HCEC 1CT (cell line): ENCODE measurements at places on chromosomes 11 and 22.

- no peak for DNase-seq
These were observed 23.6 kb downstream of the LRRC74B start for GRCh38 chr22:21069375-21069774.

GRCh38 chr11:114440121-114440860 is 1.0 kb downstream of the REXO2 start:
- DNase-seq: peak; percentile 24

- DNase-seq: no peak
These were observed 108.3 kb upstream of the SYT13 start for GRCh38 chr11:45394294-45395085.

- DNase-seq: no peak
These were observed 994 bp downstream of the TAGLN start for GRCh38 chr11:117199916-117200812.

GRCh38 chr11:125559888-125560287 is 9.4 kb upstream of the EI24 start:
- DNase-seq: no peak

DNA sequence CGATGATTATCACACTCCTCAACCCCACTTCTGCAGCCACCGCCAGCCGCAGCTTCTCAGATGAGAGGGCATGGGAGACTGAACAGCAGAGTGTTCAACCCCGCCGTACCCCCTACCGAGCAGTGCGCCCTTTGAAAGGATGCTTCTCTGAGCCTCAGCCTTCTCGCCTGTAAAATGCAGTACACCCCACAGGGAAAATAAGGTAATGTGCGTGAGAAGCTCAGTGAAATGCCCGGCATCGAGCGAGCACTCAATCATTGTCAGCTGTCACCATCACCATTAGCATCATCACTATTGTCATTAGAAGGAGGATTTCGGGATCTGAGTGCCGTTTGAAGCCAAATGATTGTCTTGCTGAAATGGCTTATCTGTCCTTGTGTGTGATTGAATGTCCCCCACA is 13.6 kb downstream of the TRIM29 start:
- no peak for DNase-seq

DNA sequence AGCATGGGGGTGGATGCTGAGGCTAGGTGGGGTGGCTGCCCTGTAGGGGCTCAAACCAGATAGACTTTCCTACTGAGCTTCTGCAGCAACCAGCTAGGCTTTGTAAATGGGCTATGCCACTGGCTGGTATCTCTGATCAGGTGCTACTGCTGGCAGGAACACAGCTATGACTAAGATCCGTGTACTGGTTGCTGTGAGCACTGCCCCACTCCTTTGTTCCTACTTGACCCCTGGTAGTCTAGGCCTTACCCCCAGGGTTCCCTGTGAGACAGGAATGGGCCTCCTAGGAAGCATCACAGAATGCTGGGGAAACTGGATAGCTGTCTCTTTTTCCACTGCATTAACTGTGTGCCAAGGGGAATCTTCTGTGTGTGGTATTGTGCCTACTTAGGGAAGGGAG is 58.4 kb upstream of the GAB2 start:
- no peak for DNase-seq

GRCh38 chr11:123308077-123308476 is 113.0 kb upstream of the CLMP start:
- peak; percentile 55 for DNase-seq
